ENCODE measurements at places on chromosomes 16 and 17.

- ATAC-seq, result no peak
Measured at GRCh38 chr16:71769222-71769621, 39.4 kb downstream of the AP1G1 start.

- ATAC-seq, result no peak
Measured at GRCh38 chr16:424033-424622, 1.3 kb upstream of the RAB11FIP3 start.

DNA sequence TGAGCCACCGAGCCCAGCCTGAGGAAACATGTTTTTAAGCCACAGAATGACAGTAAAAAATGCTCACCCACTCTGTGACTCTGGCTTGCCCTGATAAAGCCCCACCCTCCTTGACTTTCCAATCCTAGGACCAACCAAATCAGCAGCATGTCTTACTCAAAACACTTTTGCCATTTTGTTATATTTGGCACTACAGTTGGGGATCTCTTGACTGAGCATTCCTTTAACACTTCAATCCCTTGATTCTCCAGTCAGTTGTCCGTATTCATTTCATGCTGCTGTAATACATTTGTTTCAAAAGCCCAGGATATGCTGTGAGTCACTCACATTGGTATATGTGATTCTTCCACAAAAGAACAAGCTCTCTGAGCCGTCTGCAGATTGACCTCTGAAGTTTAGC lies 8.2 kb downstream of the MYH3 start:
- no peak for ATAC-seq

DNA sequence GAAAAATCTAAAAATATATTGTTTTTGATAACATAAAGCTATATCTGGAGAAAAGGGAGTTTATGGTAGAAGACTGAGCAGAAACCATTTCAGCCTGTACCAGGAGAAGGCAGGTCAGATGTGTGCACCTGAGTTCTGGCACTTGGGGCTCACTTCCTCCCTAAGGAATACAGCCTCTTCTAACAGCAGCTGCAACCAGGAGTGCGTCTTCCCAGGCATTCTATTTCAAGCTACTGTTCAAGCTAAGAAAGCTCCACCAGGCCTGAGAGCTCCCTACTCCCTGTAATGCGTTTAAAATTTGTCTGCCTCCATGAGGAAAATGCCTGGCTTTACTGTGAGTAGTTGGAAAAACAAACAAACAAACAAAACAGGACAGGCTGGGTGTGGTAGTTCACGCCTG lies 96.1 kb downstream of the ZNF778 start:
- no peak for ATAC-seq

DNA sequence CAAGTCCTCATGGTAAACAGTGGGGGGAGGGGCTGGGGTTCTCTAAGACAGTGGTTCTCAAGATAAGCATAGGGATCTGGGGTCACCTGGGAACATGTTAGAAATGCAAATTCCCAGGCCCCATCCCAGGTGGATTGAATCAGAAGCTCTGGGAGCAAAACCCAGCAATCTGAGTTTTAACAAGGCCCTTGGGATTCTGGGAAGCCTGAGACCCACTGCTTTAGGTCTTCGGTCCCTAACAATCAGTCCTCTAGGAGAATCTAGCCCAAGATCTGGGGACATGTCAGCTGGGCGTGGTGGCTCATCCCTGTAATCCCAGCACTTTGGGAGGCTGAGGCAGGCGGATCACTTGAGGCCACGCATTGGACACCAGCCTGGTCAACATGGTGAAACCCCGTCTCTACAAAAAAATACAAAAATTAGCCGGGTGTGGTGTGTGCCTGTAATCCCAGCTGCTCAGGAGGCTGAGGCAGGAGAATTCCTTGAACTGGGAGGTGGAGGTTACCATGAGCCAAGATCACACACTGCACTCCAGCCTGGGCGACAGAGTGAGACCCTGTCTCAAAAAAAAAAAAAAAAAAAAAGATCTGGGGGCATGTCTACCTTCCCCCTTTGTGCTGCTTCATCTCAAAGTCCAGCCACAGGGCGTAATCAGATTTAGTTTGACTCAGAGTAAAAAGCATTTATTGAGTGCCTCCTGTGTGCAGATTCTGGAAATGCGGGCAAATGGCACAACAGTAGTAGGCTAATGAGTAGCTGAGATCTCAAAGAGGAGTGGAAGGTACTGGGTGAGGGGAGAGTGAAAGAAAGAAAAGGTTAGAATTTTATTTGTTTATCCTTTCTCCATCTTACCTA lies 8.8 kb upstream of the NR1D1 start:
- no peak for ATAC-seq

- ATAC-seq, result no peak
Measured at GRCh38 chr17:50052241-50052796, 3.6 kb upstream of the ITGA3 start.

GRCh38 chr17:1365445-1366039 lies 34.5 kb downstream of the YWHAE start:
- peak; percentile 61 for ATAC-seq

DNA sequence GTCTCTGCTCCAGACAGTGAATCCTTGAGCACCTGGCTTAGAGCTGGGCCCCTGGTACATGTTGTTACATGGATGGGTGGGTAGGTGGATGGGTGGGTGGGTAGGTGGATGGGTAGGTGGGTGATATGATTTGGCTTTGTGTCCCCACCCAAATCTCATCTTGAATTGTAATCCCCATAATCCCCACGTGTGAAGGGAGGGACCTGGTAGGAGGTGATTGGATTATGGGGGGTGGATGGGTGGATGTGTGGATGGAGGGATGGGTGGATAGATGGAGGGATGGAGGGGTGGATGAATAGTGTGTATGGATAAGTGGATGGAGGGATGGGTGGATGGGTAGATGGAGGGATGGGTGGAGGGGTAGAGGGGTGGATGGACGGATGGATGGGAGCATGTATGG lies 26.6 kb upstream of the NPTX1 start:
- ATAC-seq, result no peak

- ATAC-seq, result no peak
Measured at GRCh38 chr16:89318430-89318758, 100.9 kb downstream of the ZNF778 start.

DNA sequence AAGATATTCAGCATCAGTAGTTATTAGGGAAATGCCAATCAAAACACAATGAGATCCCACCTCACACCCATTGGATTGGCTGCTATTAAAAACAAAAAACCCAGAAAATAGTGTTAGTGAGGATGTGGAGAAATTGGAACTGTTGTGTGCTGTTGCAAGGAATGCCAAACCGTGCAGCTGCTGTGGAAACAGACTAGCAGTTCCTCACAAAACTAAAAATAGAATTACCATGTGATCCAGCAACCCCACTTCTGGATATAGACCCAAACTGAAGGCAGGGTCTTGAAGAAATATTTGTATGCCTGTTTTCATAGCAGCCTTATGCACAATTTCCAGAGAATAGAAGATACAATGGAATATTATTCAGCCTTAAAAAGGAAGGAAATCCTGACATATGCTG lies 46.0 kb downstream of the FOXK2 start:
- ATAC-seq, result no peak

- ATAC-seq, result no peak
Measured at GRCh38 chr16:66899945-66900710, 18.6 kb downstream of the CDH16 start.

GRCh38 chr16:89481356-89481955 lies 8.9 kb downstream of the ANKRD11 start:
- no peak for ATAC-seq

DNA sequence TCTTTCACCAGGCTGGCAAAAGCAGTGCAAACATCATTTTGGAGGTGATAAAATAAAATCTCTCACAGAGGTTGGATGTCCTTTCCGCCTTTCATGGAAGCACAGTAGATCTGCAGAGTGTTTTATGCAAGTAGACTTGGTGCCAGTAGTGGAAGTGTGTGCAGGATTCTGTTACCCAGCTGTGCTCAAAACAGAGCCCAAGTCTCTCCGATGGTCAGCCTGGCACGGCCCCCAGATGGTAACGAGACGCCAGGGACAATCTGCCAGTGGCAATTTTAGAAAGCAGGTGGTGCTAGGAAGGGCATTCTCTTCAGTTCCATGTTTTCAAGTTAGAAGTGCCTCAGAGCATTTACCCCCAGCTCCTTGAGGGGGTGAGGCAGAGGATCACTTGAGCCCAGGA lies 1.5 kb upstream of the MTHFSD start:
- no peak for ATAC-seq

DNA sequence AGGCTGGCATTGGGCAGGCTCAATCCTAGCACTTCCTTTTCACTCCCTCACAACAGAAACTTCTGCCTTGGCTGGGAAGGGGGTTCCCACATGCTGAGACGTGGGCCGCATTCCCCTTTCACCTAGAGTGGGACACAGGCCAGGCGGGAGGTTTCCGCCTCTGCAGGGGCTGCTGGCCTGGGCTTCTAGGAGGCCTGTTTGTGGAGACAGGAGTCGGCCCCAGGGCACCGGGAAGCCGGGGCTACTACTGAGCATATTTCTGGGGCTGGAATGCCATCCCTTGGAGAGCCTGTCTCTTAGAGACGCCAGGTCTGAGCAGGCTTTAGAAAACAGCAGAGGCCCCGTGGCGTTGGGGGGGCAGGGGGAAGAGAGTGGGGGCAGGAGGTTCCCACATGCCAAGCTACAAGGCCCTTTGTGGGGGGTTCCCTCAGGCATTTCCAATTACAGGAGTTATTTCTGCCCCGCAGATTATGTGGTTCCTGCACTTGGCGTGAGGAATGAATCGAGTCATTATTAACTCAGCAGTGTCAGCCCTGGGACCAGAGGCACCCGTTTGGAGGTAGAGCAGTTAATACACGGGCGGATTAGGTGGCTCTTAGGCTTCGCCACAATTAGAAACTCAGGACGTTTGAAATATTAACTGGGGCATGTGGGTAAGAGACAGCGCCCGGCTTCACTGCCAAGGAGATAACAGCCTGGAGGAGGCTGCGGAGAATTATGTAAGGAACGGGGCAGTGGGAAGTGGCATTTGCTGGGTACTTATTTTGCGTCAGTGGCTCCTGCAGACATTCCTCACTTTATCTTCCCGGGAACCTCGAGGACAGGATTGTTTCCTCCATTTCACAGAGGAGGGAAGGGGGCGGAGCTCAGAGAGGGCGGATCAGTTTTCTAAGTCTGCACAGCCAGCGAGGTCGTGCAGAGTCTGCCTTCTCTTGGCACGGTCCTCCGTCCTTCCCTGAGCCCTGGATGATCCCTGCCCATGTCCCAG lies 162.5 kb downstream of the MAF start:
- no peak for ATAC-seq

DNA sequence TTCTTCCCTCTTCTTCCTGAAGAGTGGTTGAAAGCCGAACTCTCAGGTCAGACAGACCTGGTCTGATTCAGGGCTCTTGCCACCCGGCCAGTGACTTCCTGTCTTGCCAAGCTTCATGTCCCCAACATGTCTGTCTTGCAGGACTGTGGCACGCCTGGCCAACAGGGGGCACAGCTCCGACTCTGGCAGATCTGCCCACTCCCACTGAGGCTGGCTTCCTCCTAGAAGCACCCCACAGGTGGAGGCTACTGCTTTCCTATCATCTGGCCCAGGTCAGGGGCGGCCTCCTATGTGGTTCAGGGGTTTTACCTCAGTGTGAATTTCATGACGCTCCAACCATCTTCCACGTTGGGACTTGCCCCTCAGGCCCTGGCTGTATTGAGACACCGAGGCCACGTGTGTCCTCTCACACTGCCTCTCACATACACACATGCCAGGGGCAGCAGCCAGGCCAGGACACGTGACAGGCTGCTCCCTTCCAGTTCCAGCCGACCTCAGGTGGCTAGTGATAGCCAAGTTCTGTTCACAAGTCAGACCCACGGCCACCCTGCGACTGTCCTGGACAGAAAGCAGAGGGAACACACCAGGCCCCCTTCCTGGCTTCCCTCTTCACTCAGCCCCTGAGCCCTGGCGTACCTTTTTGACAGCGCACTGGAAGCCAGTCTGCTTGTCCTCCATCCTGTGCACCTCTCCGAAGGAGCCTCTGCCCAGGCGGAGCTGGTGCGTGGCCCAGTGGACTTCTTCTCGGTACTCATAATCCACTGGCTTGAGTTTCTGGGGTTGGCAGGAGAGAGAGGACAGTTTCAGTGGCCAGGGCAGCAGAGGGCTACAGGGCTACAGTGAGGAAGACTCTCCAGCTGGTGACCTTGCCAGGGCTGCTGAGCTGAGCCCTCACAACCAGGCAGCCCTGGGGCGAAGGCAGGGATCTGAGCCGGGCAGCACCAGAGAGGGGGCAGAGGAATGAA lies 22.6 kb upstream of the SPATA32 start:
- peak; percentile 38 for ATAC-seq

DNA sequence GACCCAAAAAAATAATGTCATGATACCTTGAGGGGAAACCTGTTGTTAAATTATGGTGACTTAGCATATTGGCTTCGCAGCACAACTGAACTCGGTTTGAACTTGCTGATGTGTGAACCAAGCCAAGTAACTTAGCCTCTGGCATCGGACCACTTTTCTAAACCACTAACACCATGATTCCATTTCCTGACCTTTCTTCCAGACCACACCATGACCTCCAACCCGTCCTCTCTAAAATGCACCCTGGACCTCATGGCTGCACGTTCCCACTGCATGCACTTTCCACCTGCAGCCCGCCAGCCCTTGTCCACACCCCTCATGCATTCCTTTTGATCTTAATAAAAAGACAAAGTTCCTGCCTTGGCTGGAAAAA lies 29.3 kb downstream of the DYNLRB2 start:
- ATAC-seq, result peak; percentile 6

GRCh38 chr16:55871411-55872038 lies 3.6 kb downstream of the CES5A start:
- ATAC-seq, result no peak

Data from activated CD4-positive, CD25-positive, alpha-beta regulatory T cell treated with anti-CD3 and anti-CD28 coated beads, Interleukin-2, amount 50 U/mL, for 24 hours (primary cell).